ENCODE measurements at places on chromosomes 1 and 21.

GRCh38 chr1:229075217-229075616, 195.7 kb upstream of the RAB4A start:
- no peak for DNase-seq

- no peak for DNase-seq
These were observed 853.4 kb downstream of the NCAM2 start for GRCh38 chr21:21851657-21852056.

DNA sequence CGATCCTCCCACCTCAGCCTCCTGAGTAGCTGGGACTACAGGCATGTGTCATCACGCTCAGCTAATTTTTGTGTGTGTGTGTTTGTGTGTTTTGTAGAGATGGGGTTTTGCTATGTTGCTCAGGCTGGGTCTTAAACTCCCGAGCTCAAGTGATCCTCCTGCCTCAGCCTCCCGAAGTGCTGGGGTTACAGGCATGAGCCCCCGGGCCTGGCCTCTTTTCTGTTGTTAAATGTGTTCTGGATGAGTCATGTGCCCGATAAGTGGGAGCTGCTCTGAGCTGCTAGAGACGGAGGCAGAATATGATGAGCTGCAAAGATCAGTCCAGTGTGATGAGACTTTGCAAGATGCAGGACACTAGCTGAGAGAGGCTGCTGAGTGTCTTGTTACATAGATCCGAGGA, 75.5 kb downstream of the VPS13D start:
- no peak for DNase-seq

DNA sequence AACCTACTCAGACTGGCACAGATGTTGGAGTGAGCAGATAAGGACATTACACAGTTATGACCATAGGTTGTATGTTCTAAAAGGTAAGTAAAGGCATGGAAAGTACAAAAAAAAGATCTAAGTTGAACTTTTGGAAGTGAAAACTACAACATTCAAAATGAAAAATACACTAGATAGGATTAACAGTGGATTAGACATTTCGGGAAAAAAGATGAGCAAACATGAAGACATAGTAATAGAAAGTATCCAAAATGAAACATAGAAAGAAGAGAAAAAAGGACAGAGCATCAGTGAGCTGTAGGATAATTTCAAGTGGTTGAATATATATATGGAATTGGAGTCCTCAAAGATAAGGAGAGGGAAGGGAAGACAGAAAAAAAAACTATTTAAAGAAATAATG, 34.0 kb upstream of the CR2 start:
- DNase-seq, result no peak

DNA sequence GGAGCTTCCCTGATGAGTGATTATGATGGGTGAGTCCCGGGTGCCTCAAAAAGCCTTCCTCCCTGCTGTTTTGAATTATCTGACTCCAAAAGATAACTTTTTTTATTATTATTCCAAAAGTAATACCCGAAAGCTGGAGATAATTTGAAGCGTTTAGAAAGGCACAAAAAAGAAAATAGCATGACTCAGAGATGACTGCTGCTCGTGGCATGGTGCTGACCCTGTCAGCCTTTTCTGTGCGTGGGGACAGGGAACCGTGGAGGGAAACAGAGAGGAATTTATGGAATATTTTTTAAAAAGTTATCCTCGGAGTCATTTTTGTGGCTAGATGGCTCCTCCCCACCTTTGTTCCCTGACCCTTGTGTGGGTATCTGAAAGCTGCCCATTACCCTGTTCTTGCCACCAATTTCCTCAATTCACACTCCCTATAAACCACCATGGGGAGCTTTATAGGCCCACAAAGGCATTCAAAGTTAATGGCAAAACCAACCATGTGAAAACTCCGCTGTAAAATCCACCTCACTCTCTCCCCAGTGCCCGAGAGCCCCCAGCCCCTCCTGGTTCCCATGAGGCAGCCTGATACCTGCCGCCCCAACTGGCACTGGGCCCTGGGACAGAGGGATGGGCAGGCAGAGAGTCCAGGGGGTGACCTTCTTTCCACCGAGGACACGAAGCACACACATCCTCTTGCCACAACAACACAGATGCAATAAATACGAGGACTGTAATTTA, 37.5 kb downstream of the IGSF21 start:
- DNase-seq, result no peak

- DNase-seq, result no peak
These were observed 146.5 kb downstream of the LIPI start for GRCh38 chr21:14064296-14064645.

- no peak for DNase-seq
These were observed 146.1 kb downstream of the EDEM3 start for GRCh38 chr1:184608581-184608980.

DNA sequence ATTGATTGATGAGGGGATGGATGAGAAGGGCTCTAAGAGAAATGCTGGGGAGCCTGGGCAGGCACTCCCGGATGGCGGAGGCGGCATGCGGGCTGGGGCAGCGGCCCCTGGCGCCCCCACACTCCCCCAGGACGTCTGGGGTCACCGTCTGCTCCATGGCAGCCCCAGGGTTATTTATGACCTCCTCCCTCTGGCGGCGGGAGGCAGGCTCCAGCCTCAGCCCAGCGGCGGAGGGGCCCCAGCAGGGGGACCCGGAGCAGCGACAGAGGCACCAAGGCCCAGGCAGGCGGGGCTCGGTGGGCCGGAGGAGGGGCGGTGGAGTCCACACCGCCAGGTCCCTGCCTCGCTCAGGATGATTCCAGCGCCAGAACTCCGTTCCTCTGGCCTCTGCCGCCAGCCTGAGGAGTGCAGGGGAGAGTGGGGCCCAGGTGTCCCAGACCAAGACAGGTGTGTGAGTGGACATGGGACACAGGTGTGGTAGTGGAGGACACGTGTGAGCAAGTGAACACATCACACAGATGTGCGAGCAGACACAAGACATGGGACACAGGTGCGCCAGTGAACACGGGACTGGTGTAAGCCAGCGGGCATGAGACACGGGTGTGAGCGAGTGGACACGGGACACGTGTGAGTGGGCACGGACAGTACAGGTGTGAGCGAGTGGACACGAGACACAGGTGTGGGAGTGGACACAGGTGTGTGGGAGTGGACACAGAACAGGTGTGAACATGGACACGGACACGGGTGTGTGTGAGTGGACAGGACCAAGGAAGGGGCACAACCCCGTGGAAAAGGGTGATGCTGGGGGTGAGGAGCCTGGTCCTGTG, 2.5 kb upstream of the SAMD11 start:
- DNase-seq, result no peak

- no peak for DNase-seq
These were observed 79.4 kb upstream of the RUNX1 start for GRCh38 chr21:35128536-35128935.

DNA sequence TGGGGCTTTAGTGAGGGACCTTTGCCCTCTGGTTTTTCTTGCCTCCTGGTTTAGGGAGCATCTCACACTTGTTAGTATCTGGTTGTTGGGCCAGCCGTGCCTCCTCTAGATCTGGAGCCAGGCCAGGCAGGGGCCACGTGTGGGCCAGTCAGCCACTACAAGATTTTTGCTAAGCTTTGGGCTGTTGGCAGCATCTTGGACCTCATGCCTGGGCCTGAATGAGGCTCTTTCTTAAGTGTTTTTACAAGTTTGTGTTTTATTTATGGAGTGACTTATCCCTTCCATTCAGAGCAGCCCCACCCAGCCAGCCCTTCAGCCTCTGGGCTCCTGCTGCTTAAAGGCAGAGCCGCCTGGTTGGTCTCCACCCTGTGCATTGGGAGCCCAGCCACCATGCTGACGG, 1.6 kb upstream of the SH3BGRL3 start:
- no peak for DNase-seq

GRCh38 chr1:90761781-90762589, 44.9 kb upstream of the BARHL2 start:
- DNase-seq, result no peak

GRCh38 chr21:42547001-42547905, 33.6 kb downstream of the SLC37A1 start:
- no peak for DNase-seq

GRCh38 chr1:156025876-156026275, 5.1 kb upstream of the SSR2 start:
- DNase-seq, result no peak

- DNase-seq, result no peak
These were observed 44.8 kb upstream of the TADA1 start for GRCh38 chr1:166920561-166921475.

DNA sequence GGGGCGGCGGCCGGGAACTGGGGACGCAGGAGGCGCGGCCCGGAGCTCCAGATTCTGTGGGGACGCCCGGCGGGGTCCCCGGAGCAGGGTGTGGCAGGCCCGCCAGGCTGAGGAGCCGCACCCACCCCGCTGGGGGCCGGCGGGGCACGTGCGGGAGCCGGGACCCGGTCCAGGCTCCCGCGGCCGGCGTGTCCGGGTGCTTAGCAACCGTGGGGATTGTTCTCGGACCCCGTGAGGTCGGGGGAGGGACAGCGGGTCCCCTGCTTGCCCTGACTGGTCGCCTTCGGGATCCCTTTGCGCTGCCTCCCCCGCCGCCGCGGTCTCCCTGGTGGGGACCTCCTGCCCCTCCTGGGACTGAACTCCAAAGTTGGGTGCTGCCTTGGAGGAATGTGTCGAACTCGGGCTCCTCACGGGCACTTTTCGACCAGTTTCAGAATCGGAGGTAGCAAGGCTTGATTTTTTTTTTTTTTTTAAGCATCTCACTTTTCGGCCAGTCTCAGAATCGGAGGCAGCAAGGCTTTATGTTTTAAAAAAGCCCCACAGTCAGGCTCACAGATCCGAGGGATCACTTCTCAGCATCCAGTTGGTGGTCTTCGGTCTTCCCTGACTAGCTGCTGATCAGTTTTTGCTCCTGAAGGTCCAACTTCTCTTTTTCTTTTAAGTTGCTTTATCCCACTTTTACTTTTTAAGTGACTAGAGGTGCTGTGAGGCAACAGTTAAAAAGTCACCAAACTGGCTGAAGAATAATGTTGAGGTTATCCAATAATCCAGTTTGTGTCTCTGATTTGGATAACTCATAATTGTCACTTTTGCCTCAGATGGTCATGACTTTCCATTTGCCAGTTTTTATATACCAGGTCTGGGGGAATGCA, 648 bp downstream of the FAM76A start:
- no peak for DNase-seq

GRCh38 chr1:224317383-224318045, 12.5 kb downstream of the NVL start:
- DNase-seq, result no peak

GRCh38 chr1:17290553-17290952, 17.4 kb upstream of the PADI4 start:
- DNase-seq, result no peak

DNA sequence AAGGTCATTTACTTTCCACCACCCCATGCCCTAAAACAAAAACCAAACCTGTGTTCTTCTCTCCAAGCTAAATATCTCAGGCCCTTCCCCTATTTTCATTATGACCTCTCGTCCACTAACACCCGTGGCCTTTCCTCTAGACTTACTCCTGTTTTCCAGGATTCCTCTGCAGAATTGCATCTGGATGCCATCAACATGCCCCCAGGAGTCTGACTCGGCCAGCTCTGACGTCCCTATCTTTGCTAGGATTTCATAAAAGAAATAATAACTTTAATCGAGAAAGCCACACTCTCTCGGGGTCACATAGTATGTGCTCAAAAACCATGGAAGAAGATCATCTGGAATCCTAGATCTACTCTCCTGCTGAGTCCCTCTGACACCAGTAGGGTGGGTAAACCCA, 13.5 kb downstream of the FAM89A start:
- DNase-seq, result no peak

DNA sequence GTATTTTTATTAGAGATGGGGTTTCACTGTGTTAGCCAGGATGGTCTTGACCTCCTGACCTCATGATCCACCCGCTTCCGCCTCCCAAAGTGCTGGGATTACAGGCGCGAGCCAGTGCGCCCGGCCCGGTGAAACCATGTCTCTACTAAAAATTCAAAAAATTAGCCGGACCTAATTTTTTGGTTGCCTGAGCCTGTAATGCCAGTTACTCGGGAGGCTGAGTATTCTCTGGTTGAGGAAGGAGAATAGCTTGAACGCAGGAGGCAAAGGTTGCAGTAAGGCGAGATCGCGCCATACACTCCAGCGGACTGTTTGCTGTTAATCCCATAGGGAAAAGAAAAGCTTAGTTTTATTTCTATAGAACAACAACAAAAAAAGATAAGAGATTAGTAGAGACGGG, 29.9 kb upstream of the HJV start:
- DNase-seq, result no peak

- peak; percentile 77 for DNase-seq
These were observed 26.3 kb downstream of the ZBTB17 start for GRCh38 chr1:15949453-15950245.

Measured in stimulated activated CD4-positive, alpha-beta T cell treated with anti-CD3 and anti-CD28 coated beads, Interleukin-15, amount 100 ng/mL, for 1 hour (primary cell).